T-helper 9 cell (primary cell): ENCODE measurements at places on chromosomes 3 and 15.

- no peak for DNase-seq
These were observed 1.4 kb downstream of the PCCB start for GRCh38 chr3:136251511-136251910.

DNA sequence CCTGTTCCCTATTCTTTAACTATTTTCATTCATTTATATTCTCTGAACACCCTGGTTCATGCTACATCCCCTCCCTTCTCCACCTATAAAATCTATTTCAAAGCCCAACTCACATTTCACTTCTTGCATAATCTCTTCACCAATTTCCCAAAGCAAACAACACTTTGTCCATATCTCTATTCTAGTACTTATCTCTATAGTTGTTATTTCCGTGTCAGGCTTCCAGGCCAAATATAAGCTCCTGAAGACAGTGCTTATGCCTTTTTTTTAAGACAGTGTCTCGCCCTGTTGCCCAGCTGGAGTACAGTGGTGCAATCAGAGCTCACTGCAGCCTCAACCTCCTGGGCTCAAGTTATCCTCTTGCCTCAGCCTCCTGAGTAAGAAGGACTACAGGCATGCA lies 43.6 kb downstream of the DNAH12 start:
- DNase-seq, result no peak

- no peak for DNase-seq
These were observed 194.6 kb downstream of the THRB start for GRCh38 chr3:24299806-24300626.

DNA sequence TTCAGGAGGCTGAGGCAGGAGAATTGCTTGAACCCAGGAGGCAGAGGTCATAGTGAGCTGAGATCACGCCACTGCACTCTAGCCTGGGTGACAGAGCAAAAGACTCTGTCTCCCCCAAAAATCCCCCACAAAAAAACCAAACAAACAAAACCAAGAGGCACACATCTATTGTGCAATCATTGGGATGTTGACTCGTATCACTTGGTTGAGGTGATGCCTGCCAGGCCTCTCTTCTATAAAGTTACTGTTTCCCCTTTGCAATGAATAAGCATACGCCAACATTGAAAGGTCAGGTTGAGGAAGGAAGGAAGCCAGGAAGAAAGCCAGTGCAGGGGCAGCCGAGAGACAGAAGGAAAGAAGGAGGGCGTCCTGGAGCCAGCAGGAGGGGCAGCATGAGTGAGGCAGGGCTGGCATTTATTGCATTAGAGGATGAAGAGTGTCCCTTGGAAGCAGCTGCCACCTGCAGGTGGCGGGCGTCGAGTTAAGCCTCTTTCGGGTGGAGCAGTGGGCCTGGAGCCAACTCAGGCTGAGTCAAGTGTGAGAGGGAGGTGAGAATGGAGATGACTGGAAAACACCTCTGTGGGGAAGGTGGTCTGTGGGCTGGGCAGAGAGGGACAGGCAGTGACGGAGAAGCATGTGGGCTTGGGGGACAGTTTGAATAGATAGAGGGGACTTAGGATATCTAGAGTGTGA lies 8.3 kb upstream of the CSPG4 start:
- no peak for DNase-seq

DNA sequence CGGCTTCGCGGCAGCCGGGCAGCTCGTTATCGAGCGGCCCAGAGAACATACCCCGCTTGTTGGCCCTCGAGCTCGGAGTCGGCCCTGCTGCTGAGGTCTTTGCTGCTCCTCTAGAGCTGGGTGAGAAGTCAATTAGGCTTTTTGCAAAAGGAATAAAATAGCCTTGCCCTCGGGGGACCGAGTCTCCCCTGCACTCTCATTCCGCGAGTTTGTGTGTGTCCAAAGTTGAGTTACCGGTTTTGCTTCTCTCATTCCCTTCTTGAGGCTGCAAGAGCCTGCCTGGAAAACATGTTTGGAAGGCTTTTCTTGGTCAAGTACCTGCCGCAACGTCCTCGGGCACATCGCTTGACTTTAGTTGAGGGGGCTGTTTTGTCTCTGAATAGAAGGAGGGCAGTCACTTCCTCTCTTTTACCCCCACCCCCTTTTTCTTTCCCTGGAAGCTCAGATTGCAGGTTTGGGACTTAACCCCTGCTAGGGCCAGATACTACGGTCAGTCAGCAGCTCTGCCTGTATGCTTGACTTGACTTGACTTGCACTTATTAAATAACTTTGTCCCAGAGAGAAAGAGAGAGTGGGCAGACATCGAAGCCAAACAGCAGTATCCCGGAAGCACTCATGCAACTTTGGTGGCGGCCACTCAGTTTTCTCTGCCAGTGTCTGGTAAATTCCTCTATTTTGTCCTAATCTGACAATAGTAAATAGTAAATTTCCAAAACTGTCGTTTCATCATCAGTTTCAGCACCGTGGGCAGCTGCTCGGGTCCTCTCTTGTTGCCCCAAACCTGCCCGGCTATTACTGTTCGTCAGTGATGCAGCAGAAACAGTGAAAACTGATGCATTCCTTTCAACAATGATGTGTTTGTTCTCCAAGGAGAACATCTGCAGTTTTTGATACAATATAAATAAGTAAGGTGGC lies 609 bp downstream of the RNF13 start:
- DNase-seq, result peak; percentile 5

GRCh38 chr15:64847876-64848716 lies 6.4 kb downstream of the PLEKHO2 start:
- DNase-seq, result no peak

DNA sequence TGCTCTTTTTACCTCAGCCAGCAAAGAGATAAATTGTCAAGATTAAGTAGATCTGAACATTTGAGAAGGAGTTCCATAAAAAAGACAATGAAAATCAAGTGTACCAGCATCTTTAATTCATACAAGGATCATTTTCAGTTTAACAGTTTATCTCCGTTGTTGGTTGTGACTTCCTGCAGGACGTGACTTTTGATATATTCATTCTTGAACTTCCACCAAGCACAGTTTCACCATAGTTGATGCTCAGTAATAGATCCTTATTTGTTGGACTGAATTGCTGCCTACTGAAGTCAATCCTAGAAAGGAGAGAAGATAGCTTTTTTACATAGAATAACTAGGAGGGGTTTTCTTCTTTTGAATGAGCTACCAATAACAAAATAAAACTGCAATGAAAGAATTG lies 408.2 kb downstream of the LPP start:
- DNase-seq, result no peak

DNA sequence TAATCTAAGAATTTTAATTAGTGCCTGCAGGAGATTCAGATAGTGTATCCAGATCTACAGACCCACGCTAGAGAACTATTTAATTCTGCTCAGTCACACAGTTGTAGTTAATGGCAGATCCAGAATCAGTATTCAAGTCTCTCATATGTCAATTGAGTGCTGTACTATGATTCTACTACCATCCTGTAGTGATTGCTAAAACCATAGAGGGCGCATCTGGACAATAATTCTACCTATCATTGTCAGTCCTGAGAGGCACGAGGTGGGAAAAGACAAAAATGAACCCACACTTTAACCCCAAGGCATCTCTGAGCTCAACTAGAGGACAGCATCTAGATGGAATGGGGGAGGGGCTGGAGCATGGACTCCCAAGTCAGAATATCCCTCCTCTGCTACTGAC lies 22.7 kb downstream of the DHX36 start:
- no peak for DNase-seq

- DNase-seq, result no peak
These were observed 82.8 kb downstream of the SLCO3A1 start for GRCh38 chr15:91936182-91936775.

DNA sequence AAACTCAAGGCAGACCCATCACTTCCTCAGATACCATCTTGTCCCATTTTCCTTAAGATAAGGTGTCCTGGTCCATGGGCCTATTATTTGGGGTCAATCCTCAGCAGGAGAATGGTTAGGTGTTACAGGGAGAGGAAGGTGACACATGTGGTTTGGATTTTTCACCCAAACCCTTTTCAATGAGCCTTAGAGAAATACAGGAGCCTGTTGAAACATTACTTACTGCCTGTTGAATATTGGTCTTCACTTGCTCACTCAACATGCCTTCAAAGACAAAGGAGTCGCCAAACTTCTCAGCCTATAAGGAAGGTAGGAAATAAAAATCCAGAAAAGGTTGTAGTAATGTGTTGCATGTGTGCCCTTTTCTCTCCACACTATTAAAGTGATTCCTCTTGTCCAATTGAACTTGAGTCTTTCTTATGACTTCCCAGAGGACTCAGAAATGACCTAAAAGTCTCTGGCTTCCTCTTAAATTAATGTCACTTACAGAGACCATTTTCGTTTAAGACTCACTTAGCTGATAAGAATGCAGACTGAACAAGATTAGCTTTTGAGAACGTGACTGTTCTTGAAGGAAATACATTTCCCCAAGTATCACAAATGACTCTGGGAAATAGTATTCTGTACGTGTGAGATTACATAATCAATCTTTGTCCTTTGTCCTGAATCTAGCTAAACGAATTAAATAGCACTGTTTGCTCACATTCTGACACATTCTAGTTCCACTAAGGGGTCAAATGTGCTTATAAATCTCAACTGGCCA lies 17.8 kb downstream of the SUMF1 start:
- no peak for DNase-seq

GRCh38 chr3:167113035-167113830 lies 266.9 kb downstream of the ZBBX start:
- DNase-seq, result no peak

GRCh38 chr15:48782911-48783310 lies 28.0 kb downstream of the CEP152 start:
- no peak for DNase-seq

DNA sequence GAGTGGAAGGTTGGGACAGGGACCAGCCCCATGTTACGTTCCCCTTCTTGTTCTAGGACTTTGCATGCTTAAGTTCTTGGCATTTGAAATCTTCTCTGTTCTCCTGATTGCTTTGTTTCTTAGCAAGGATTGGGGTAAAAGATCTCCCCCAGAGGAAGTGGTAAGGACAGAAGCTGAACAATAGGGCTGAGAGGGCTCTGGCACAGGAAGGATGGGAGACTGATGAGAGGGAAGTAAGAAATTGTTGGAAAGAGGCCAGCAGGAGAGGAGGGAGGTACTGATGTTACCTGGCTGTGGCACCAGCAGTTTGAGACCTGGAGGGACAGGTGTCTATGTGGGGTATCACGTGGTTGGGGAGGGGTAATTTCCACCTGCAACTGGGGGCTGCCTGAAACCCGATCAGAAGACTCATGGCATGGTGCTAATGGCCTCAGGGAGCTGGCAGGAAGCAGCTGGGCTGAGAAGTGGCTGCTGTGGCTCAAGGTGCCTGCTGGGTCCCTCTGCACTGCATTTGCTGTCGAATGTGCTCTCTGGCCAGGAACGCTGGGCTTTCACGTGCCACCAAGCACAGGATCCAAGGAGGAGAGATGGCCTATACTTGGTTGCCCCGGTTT lies 108.4 kb downstream of the LSM3 start:
- no peak for DNase-seq

GRCh38 chr3:192122832-192123594 lies 604.3 kb downstream of the FGF12 start:
- no peak for DNase-seq

- no peak for DNase-seq
These were observed 14.7 kb downstream of the IGF1R start for GRCh38 chr15:98663045-98663444.

DNA sequence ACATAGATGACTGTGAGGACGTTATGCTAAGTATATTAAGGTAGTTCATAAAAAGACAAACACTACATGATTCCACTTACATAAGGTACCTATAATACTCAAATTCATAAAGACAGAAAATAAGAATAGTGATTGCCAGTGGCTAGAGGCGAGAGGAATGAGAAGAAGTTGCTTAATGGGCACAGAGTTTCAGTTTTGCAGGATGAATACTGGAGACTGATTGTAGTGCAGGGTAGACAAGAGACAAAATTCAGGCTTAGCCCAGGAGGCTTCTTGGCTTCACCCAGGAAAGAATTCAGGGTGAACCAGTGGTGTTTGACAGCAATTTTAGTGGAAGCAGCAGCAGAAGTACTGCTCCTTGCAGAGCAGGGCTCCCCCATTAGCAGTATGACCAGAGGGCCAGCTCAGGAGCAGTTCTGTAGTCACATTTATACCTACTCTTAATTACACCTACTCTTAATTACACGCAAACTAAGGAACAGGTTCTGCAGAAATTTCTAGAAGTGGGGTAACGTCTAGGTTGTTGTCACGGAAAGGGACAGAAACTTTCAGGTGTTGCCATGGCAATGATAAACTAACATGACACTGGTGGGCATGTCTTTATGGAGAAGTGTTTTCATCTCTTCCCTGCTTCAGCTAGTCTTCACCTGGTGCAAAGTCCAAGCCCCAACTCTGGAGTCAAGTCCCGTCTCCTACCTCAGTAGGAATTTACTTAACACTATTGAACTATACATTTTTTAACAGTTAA lies 55.2 kb downstream of the TBL1XR1 start:
- DNase-seq, result no peak

DNA sequence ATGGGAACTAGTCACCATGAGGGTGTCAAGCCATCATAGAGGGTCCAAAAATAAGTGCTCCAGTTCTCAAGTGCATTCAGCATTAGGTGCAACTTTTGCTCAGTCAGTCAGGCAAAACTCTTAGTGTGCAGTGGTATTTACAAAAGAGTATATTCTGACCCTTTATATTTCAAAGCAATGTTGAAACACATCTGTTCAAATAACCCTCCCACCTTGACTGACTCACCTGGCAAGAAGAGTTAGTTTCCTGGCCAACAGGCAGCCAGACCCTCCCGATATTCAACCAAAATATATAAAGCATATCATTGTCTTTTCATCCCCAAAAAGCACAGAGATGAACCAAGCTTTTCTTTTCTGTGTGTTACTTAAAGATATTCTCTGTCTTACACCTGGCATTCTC lies 7.6 kb upstream of the COL8A1 start:
- no peak for DNase-seq
